ENCODE measurements at places on chromosomes 3 and 15.
A peak's percentile ranks its signal among the peaks of the same experiment; 100 is the strongest.

- no peak for DNase-seq
Measured at GRCh38 chr15:57036352-57036751, 117.9 kb downstream of the TCF12 start.

DNA sequence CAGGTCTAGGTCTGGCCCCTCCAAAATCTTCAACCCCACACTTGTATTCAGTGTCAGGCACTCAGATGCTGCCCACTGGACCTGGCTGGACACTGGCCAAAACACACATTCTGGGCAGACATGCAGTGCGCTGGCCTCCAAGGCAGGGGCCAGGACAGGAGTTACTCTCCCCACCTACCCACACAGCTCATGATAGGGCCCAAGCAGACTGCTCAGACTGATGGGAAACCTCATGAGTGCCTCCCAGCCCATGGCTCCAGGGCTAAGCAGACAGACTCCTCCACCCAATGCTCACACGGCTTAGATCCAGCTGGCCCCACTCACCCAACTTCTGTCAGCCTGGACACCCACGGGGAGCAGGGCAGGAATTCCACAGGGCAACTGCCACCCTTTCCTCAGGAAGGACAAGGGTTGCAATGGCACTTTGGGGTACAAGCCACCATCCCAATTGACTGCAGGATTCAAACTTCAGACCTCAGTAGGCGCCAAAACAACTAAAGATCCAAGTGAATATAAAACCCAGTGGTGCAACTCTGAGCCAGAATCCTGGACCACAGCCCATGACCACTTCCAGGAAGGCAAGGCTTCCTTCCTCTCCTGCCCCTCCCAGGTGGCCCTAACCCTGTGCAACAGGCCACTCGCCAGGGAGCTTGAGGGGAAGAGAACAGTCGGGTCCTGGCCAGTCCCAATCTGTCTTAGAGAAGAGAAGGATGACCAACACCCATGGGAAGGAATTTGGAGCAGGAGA is 1.4 kb downstream of the LTF start:
- DNase-seq, result no peak

DNA sequence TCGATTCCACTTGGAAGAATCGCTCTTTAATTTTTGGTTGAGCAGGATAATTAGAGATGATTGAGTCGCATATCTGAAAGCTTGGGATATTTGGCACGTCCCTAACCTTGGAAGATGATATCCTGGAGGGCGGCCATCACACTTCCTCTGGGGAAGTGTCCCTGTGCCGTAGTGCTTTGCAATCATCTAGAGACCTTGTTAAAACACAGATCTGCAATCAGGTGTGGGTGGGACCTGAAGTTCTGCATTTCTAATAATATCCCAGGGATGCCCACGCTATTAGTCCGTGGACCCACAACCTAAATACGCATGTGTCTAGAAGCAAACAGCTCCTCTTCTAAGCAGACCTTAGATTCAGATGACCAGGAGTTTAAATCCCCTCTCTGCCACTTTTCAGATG is 20.5 kb downstream of the MYO1E start:
- no peak for DNase-seq

- no peak for DNase-seq
Measured at GRCh38 chr3:159947220-159947619, 41.4 kb upstream of the IL12A start.

- DNase-seq, result no peak
Measured at GRCh38 chr3:102926618-102927017, 491.8 kb downstream of the ZPLD1 start.

- no peak for DNase-seq
Measured at GRCh38 chr3:66386011-66386924, 114.6 kb downstream of the LRIG1 start.

DNA sequence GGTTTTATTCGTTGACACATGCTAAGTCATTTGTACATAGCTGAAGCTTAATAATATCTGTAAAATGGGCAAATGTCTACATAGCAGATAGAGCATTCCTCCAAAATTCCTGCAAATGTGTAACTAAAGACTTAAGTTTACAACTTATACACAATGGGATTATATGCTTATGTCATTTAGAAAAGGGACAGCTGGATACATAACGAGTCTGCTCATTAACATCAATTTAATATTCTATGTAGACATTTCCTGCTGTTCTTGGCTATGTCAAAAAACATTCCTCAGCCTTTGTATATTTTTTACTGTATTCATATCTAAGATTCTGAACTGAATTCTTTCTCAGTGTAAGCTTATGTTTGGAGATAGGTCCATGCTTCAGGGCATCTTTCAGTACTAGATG is 762.2 kb downstream of the NR2F2 start:
- DNase-seq, result no peak

GRCh38 chr3:66957367-66957766 is 40.7 kb upstream of the KBTBD8 start:
- DNase-seq, result no peak

DNA sequence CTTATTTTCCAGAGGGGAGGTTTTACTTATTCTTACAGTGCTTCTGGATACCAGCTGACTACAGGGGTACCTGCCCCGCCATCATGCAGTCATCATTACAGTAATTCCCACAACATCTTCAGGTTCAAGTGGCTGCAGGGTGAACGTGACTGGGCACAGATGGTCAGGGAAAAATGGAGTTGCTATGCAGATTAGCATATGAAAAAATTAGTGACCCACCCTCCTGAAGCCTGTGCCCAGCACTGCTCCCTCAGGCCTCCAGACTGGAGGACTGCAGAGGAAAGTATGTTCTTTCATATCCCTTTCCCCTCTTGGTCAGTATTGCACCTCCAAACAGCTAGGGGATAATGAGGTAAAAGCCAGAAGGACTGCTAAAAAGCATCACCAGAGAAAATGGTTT is 937.9 kb downstream of the TUSC7 start:
- no peak for DNase-seq

DNA sequence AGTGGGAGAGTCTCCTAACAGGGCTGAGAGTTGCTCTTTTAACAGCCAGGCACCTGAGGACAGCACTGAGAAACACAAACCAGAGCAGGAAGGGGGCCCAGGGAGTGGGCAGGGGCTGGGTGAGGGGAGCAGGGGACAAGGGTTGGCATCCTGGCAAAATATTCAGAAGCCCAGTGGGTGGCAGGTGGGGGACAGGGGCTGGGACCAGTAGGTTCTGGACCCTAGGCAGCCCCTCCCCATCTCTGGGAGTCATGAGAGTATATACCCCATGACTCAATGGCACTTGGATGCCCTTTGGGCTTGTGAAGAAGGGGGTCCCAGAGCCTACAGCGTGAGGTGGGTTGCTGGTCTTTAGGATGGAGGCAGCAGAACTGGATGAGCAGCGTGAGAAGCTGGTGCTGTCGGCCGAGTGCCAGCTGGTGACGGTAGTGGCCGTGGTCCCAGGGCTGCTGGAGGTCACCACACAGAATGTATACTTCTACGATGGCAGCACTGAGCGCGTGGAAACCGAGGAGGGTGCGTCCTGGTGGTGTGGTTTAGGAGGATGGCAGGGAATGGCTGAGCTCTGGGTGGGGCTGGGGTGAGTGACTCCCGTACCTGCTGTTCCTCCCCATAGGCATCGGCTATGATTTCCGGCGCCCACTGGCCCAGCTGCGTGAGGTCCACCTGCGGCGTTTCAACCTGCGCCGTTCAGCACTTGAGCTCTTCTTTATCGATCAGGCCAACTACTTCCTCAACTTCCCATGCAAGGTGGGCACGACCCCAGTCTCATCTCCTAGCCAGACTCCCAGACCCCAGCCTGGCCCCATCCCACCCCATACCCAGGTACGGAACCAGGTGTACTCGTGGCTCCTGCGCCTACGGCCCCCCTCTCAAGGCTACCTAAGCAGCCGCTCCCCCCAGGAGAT is 24.2 kb downstream of the NBEAL2 start:
- DNase-seq, result no peak

DNA sequence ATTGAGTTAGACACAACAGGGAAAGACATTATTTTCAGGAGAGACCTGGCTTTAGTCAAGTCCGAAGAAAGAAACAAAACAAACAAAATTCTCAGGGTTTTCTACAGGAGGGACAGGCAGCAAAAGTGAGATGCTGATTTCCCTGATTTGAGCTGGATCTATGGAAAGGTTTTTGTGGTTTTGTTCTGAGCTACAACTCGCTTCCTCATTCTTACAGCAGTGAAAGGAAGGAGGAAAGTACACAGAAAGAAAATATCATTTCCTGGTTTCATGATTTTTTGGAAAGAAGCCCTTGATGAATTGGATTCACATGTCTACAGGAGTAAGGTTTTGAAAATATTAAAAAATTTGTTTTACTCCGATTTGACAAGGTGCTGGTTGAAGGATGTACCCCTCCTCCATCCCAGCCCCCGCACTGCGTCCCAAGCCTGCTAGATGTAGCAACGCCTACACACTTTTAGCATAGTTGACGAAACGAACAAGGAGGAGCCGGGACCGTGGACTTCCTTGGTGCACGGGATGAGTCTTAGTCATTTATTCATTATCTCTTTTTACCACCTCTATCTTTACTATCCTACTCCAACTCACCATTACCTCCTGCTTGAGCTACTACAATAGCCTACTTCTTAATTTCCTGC is 10.8 kb downstream of the PRICKLE2 start:
- DNase-seq, result no peak

GRCh38 chr3:353191-353739 is 156.7 kb downstream of the CHL1 start:
- no peak for DNase-seq

GRCh38 chr15:33618350-33618749 is 307.6 kb downstream of the RYR3 start:
- no peak for DNase-seq

GRCh38 chr3:80159990-80160506 is 392.2 kb upstream of the ROBO1 start:
- peak; percentile 57 for DNase-seq

DNA sequence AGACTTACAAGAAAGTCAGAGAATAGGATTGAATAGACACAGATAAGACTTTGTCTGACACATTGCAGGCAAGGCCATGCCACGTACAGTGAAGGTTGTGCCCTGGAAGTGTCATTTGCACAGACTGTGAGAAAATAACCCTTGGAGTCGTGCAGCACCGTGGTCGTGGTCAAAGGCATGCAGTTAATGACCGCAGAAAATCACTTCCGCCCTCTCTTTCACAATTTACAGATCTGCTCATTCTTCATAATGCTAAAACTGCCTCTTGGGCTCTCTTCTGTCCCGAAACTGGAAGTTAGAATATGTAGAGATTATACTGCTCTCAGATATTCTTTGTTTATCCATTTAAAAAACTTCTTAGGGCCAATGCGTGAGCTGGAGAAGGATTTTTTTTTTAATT is 73.2 kb upstream of the CTXND1 start:
- DNase-seq, result no peak

GRCh38 chr3:13111873-13112520 is 38.8 kb upstream of the IQSEC1 start:
- DNase-seq, result no peak

DNA sequence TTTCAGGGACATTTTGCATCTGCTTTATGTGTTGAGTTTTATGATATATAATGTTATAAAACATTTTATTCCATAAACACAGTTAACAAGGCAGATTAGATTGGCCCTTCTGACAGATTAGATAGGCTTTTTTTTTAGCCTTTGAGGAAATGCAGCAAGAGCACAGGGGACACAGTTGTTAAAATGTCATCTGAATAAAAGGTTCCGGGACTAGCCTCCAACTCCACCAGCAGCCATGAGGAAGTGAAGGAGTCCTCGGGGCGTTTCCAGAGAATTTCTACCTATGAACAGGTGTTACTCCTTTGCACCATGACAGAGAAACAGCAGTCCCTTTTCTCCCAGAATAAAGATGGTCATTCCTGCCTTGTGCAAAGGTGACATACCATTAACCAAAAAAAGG is 167.8 kb upstream of the KBTBD8 start:
- no peak for DNase-seq
